ENCODE measurements at places on chromosomes 1 and 21.

DNA sequence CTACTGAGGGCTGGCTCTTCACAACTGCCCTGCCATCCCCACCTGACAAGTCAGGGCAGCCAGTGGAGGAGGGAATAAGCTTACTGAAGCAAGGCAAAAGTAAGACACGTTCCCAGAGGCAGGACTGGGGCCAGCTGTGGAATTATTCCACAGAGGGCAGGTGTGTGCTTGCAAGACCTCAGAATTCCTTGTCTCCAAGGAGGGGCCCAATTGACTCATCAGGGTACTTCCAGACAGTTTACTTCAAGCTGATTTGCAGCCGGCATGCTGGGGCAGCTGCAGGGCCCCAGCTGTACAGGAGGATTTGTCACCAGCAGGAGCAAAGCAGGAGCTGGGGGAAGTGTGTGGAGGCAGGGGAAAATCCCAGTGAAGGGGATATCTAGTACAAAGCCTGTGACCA lies 167.5 kb upstream of the CAMK1G start:
- no peak for DNase-seq

GRCh38 chr1:11383553-11384169 lies 95.3 kb upstream of the DISP3 start:
- no peak for DNase-seq

DNA sequence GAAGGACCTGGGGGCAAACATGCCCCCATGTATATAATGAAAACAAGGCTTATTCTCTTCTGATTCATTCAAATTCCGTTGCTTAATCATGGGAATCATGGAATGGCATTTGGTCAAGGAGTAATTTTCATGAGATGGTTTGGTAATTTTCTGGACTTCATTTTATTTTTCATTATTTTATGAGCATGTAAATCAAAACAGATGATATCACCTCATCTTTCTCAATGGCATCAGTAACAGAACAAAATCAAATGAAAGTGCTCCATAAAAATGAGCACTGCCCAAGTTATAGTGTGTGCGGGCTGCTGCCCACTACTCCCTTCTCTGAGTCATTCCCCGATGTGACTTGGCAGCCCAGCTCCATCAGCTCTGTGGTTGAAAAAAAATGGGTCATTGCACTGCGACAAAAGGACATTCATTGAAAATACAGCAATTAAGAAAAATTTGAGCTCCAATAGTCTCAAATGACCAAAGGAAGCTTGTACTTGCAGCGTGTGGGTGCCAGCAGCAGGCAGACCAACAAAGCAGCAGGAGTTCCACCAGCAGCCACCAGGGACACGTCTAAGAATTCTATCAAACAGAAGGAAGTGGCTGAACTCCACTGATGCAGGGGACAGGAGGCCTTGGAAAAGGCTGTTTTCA lies 84.3 kb upstream of the VAV3 start:
- no peak for DNase-seq

DNA sequence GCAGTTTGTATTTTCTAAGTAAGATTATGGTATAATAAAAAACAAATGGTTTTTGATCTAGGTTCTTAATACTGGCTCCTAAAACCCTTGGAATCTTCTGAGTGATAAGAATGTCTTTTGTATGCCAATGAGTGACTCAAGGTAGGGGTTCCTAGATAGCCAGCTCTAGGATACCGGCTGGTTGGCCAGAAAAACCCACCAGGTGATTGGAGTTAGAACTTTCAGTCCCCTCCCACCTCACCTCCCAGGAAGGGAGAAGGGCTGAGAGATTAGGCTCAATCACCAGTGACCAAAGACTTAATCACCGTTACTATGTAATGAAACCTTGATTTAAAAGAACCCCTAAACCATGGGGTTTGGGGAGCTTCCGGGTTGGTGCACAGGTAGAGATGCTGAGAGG lies 8.7 kb upstream of the BRDT start:
- no peak for DNase-seq

GRCh38 chr1:33715195-33715811 lies 148.6 kb upstream of the HMGB4 start:
- no peak for DNase-seq

Data from GM04503 (cell line).